Chondrocyte (in vitro differentiated cells): ENCODE measurements at places on chromosomes 13 and 19. TPM values are rescaled to one million over a fixed set of nuclear protein-coding genes. Genes with fewer than 3 reads are reported as not detected.

DNA sequence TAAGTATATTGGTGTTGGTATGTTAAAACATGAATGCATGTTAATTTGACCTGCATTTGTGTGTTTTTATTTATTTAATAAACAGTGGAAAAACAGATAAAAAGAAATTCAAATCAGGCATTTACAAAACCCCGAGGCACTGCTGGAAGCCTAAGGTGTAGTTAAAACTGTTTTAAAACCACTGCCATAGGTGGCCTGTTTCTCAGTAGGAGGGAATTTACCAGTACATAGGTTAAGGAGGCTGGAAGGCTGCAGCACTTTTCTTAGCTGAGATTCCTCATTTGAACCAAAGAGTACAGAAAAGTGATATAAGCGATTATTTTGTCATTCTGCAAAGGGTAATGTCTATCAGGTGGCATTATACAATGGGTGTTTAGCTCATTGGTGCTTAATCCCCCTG is 99.6 kb downstream of the PAN3 start:
- H3K36me3 ChIP-seq: peaks cover 5% of the 10 kb centered on the region
- no peak for DNase-seq
- H3K27me3 ChIP-seq: no peaks in the 10 kb centered on the region
- H3K27ac ChIP-seq: no peak overlapping the region
- peaks cover 6% of the 10 kb centered on the region for H3K4me1 ChIP-seq
- H3K4me3 ChIP-seq: no peak overlapping the region

DNA sequence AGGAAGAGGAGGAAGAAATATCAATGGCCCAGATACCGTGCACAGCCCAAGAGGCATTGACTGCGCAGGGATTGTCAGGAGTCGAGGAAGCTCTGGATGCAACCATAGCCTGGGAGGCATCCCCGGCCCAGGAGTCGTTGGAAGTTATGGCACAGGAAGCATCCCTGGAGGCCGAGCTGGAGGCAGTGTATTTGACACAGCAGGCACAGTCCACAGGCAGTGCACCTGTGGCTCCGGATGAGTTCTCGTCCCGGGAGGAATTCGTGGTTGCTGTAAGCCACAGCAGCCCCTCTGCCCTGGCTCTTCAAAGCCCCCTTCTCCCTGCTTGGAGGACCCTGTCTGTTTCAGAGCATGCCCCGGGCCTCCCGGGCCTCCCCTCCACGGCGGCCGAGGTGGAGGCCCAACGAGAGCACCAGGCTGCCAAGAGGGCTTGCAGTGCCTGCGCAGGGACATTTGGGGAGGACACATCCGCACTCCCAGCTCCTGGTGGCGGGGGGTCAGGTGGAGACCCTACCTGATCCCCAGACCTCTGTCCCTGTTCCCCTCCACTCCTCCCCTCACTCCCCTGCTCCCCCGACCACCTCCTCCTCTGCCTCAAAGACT is 36.0 kb downstream of the KEAP1 start:
- no peak overlapping the region for H3K27ac ChIP-seq
- no peak overlapping the region for H3K4me3 ChIP-seq
- H3K27me3 ChIP-seq: no peaks in the 10 kb centered on the region

DNA sequence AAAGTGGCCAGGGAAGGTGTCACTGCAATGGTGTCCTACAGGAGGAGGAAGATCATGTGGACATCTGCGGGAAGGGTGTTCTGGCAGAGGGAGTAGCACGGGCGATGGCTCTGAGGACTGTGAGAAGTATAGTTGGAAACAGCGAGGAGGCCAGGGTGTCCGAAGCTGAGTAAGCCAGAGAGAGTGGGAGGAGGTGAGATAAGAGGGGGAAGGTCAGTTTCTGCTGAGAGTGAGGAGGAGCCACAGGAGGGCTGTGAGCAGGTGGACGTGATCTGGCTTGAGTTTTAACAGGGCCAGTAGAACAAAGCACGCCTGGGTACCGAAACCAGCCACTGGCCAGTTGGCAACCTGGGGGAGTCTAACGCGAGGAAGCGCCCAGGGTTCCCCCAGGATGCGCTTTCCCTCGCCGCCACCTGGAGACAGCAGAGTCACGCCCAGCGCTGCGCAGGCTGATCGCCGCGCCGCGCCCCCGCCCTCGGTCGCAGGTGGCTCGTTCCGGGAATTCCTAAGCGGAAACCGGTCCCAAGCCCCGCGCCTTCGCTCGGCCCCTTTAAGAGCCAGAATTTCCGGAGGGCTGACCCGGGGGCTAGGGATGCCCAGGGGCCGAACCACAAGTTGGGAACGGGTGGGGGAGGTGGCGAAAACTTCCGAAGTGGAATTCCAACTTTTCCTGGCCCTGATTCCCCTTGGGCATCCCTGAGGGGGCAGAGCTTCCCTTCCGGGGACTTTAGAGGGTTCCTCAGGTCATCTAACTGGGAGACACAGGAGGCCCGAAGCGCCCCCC is 1.1 kb upstream of the LSR start:
- peaks cover 68% of the 10 kb centered on the region for H3K27me3 ChIP-seq
- H3K36me3 ChIP-seq: peaks cover 3% of the 10 kb centered on the region
- peak overlapping the region; percentile 35 for H3K4me3 ChIP-seq
- H3K4me1 ChIP-seq: peaks cover 10% of the 10 kb centered on the region
- DNase-seq: no peak

The PRX gene
- 3.6 to 4.9 TPM (median 4.5 TPM) in 3 replicates for total RNA-seq

The ZNF135 gene
- total RNA-seq: 4.6 to 6.7 TPM (median 4.9 TPM) in 3 replicates

The ZNF175 gene
- 6.3 to 14.3 TPM (median 8.9 TPM) in 3 replicates for total RNA-seq
